ENCODE measurements at places on chromosomes 12 and 14.

GRCh38 chr12:41101806-41102205 is 86.3 kb upstream of the PDZRN4 start:
- no peak for DNase-seq

GRCh38 chr12:128853600-128854197 is 421 bp downstream of the GLT1D1 start:
- DNase-seq = no peak

GRCh38 chr12:116045150-116045549 is 232.3 kb downstream of the MED13L start:
- DNase-seq = no peak

GRCh38 chr12:108641446-108642268 is 8.0 kb upstream of the SELPLG start:
- no peak for DNase-seq

DNA sequence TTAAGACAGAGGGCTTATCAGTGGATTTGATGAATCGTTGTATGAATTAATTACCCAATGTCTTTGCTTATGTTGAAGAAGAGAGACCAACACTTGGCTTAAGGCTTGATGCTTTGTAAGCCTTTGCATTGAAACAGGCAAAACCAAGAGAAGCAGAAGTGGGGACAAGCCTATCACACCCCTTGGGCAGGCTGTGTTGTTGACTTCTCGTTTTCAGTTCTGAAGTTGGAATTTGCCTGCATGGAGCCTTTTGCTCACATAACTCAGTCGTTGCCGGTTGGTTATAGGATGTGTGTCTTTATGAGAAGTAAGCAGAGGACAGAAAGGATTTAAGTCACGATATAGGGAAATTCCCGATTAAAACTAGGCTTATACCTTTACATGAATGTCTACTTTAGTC is 94.7 kb downstream of the CCDC92 start:
- DNase-seq = no peak

GRCh38 chr12:10227648-10228047 is 15.0 kb downstream of the GABARAPL1 start:
- no peak for DNase-seq

DNA sequence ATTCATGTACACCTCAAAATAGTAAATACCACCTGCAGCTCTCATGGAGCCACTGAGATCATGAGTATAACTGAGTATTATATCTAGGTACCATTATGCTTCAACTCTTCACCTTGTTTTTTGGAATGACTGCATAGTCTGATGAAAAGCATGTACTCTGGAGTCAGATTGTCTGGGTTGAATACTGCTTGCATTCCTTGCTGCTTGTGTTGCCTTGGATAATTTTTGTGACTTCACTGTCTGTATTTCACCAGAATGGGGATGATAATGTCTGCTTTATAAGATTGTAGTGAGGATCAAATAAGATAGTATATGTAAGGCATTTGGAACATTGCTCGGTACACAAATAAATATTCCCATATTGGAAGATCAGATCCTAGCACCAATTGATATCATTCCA is 54.2 kb downstream of the SUSD6 start:
- no peak for DNase-seq

DNA sequence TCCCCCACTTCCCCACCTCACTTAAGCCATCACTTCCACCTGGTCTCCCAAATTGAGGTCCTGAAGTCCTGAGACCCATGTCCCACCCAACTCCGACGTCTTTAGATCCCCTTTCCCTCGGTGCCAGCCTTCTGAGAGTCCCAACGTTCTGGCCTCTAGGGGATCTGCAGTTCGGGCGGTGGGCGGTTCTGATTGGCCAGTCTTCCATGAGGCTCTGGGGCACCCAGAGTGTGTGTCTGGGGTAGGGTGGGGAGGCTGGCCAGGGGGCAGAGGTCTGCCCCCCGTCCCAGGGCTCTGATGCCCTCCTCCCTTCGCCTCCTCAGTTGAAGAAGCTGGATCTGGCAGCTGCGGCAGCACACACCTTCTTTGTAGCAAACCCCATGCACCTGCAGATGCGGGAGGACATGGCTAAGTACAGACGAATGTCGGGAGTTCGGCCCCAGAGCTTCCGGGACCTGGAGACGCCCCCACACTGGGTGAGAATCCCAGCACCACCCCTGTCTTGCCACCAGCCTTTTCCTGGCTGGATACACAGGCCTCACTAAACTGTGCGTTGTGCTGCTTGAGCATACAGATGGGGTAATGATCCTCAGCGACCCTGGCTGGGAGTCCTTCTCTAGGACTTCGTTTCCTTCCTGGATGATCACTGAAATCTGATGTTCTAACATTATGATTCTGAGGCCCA is 1.5 kb downstream of the P3H3 start:
- no peak for DNase-seq

- DNase-seq = no peak
Observed at GRCh38 chr14:88834883-88835431, 10.5 kb downstream of the TTC8 start.

GRCh38 chr12:51391283-51392123 is at the start of gene GALNT6:
TSS of gene GALNT6 (minus strand) at chr12:51391406. CDS start at chr12:51379781, 11,625 bp downstream.
- DNase-seq = peak; percentile 79

DNA sequence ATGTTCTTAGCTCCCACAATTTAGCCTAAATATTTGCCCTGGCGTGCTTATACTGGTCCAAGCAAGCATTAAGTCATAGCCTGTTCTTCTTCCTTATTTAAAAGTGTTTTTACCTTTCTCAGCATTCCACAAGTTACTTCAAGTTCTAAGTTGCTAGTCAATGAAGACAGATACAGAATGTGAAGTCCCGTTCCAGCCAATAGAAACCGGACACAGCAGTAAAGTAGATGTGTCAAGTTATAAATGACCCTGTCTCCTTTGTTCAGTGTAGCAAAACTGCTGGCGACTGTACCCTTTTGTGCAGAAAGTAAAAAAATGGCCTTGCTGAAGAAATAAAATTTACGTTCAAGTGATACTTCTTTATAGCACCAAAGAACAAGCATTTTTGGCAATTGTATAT is 3.9 kb downstream of the SNAPC1 start:
- DNase-seq = no peak

DNA sequence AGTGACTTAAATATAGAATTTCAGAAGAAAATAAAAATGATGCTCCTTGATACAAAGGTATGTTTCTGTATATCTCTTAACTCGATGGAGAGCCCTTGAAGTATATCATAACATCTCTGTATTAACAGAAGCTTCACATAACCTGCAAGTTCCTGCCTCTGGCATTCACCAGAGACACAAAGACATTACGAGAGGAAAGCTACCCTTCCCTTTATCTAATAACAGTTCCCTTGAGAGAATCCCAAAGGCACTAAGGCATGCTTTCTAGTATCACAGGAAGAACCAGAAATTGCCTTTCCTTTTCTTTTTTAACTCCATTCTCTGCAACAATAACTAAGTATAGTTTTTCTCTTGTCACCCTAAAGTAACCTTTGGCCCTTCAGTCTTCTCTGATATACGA is 164.5 kb downstream of the MGAT4C start:
- no peak for DNase-seq

DNA sequence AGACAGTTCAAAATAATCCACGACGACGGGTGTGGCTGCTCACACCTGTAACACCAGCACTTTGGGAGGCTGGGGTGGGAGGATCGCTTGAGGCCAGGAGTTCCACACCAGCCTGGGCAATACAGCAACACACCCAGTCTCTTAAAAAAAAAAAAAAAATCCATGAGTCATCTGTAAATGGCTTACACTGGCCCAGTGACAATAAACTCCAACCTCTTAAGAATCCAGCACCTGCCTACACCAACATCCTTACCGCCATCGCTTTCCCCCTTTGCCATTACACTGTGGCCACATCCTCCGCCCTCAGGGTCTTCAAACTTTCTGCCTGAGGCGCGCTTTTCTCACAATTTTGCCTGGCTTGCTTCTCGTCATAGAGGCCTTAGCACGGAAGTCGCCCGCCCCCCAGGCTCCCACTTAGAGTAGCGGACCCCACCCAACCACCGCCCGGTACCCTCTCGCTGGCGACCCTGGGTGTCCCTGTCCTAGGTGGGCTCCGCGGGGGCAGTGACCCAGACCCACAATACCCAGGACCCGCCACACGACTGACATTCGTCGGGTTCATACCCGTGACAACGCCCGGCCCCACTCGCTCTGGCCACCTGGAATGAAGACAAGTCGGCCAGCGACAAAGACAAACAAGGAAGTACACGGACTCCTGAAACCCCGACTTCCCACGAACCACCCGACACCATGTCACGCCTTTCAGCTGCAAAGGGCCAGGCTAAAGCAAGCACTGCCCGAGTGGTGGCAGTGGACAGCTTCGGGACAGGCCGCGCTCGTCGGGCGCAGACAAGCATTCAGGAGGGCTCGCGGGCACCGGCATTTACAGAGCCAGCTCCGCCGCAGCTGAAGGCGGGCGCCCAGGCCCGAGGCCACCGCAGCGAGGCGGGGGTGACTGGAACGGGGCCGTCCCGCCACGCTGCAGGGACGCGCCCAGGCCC is 636 bp downstream of the GOLGA3 start:
- DNase-seq = no peak

- no peak for DNase-seq
Observed at GRCh38 chr12:89319122-89319521, 33.2 kb downstream of the DUSP6 start.

DNA sequence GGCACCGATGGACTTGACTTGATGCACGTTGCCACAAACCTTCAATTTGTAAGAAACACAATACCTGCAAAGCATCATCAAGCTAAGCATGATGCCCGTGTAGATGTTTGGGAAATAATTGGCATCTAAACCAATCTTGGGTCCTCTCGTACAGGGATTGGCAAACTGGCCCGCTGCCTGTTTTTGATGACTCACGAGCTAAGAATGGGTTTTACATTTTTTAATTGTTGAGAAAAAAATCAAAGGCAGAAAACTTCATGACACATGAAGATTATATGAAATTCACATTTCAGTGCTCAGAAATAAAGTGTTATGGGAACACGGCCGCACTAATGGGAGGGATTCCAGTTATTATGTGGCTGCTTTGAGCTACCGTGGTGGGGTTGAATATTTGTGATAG is 10.9 kb downstream of the MTA1 start:
- DNase-seq = no peak

DNA sequence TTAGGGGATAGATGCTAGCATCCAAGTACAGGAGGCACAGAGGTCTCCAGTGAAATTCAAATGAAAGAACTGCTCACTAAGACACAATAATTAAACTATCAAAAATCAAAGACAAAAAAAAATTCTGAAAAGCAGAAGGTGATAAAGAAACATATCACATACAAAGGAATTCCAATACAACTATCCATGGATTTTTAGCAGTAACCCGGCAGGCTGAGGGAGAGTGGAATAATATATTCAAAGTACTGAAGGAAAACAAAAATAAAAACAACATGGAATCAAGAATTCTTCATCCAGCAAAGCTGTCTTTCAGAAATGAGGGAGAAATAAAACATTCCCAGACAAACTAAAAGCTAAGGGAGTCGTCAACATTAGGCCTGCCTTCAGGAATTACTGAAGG is 31.9 kb downstream of the A2M start:
- DNase-seq = no peak

DNA sequence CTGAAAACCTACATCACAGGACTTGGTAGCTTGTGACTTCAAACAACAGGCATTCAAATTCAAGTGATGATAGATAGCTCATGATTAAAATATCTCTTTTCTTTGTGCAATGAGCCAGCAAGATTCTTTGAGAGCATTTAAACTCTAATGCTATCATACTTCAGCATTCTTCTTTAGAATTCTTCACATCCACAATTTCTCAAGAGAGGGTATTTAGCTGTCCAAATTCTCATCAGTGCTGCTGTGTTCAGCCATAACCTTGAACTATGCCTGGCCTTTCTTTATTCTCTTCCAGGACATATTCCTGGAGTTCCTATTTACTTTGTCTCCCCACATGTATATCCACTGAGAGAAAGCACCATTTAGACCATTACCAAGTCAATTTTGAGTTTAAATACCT is 321.1 kb downstream of the EGLN3 start:
- DNase-seq = no peak

DNA sequence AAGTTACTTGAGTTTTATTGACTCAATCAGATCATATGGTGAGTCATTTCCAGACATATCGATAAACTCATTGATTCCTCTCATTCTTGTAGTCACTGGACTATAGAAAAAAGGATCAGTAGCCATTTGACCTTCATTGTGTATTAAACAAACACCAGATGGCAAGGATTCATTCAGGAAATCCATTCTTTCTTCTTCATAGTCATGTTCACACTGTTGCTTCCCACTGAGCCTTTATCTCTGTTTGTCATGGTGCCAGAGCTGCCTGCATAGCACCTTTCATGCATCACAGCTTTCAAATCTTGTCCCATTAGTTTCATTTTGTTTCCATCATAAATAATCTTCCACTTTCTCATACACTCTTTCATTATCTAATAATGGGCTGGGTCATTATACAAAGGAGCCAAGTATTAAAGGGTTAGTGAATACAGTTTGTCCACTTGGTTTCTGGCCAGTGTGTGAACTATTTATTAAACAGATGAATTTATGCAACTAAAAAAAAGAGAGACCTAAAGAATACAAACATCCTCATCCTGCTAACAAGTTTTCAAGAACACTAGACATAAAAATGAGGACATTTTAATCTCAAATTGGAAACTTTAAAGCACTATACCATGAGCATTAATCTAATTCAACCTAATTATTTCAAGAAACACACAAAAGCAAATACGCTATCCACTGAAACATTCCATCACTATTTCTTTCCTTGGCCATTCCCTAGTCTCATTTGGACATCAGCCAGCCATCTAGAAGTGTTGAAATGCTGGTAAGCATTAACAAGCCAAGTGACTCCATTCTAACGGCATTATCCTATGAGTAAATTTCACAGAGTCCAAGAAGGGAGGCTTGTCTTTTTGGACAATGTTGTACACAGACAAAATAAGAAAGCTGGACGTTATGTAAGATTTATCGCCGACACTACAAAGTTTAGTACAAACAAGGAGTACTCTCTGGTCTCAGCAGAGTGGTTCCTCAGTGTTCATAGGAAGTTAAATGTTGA is 476.5 kb downstream of the FOXG1 start:
- no peak for DNase-seq

DNA sequence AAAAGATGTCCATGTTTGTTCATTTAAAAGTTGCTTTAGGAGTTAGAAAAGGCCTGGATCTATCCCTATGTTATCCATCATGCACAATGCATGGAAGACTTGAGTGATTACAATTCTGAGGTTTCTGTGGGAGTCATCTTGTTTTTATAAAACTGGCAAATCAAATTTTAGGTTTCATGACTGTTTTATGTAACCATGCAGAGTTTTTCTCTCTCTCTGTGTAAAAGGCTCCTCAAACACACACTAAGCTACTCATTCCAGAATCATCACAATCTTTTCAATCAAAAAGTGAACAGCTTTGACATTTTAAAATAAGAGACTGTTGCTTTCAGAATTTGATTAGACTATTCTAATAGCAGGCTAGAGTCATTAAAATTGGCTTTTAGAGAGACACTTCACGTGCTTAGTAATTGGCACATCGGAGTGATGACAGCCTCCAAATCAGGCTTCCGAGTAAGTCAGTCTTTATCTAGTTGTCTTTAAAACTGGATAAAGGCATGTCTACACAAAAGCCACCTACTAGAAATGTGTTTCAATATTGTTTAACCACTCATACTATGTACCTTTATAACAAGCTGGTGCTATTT is 31.9 kb downstream of the PRICKLE1 start:
- no peak for DNase-seq

Measured in CD4-positive, alpha-beta memory T cell (primary cell).